ENCODE measurements at places on chromosomes 6 and 20. TPM values are rescaled to one million over a fixed set of nuclear protein-coding genes. Genes with fewer than 3 reads are reported as not detected.
A peak's percentile ranks its signal among the peaks of the same experiment; 100 is the strongest.

- DNase-seq: no peak
Observed at GRCh38 chr6:111711476-111711875, 105.8 kb upstream of the TRAF3IP2 start.

DNA sequence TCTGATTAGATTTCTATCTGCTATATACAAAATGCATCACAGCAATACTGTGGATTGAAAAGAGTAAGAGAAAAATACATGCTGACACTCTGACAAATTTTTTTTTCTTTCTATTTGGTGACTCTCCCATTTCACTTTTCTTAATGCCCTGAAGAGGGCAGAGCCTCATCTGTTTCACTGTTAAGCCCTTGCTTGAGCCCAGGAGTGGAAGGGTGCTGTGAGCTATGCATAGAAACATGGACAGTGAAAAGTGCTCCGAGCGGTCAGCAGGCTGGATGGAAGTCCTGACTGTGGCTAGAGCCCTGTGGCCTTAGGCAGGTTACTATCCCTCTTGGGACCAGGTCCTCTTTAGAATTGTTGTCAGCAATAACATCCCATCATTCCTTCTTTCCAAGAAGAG lies 17.4 kb upstream of the CSE1L start:
- DNase-seq: no peak

DNA sequence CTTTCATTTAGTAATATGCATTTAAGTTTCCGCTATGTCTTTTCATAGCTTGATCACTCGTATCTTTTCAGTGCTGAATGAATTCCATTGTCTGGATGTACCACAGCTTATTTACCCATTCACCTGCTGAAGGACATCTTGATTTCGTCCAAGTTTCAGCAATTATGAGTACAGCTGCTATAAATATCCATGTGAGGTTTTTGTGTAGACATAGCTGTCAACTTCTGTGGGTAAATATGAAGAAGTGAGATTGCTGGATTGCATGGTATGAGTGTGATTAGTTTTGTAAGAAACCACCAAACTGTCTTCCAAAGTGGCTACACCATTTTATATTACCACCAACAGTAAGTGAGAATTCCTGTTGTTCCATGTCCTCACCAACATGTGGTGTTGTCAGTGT lies 79.2 kb upstream of the STMND1 start:
- DNase-seq: no peak

GRCh38 chr6:112014483-112014882 lies 39.4 kb upstream of the CCN6 start:
- no peak for DNase-seq

DNA sequence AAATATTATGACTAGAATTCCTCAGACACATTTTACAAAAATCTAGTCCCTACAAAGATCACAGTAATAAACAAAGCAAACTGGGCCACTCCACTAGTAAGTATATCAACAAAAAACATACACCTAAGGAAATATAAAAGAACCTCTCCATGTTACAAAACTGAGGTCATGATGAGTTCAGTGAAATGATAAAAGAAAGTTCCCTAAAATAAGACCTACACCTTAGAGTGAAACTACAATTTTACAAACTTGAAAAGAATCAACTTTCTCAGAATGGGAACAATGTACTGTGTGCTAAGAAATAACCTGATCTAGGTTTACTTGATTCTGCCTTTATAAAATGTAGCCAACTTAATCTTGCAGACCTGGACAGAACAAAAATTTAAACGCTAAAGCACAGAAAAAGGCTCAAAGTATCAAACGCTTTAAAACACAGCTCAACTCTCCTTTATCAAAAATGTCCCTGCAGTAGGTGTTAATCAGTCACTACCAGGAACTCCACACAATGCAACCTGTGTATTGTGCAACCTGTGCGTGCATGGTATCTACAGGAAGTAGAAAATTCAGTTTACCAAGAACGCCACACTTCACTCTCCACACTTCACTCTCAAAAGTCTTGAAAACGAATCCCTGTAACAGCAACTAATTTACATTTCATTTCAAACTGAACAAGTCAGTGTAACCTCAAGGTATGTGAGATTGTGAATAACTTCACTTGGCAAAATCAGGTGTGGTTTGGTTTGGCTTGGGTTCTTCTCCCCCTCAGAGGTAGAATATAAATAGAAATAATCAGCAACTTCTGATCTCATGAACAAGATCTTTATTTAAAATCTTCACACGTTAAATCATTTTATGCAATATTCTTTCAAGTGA lies 1.8 kb downstream of the RALGAPA2 start:
- peak; percentile 52 for DNase-seq

Gene ZMYND8
- total RNA-seq: 44.2 TPM

DNA sequence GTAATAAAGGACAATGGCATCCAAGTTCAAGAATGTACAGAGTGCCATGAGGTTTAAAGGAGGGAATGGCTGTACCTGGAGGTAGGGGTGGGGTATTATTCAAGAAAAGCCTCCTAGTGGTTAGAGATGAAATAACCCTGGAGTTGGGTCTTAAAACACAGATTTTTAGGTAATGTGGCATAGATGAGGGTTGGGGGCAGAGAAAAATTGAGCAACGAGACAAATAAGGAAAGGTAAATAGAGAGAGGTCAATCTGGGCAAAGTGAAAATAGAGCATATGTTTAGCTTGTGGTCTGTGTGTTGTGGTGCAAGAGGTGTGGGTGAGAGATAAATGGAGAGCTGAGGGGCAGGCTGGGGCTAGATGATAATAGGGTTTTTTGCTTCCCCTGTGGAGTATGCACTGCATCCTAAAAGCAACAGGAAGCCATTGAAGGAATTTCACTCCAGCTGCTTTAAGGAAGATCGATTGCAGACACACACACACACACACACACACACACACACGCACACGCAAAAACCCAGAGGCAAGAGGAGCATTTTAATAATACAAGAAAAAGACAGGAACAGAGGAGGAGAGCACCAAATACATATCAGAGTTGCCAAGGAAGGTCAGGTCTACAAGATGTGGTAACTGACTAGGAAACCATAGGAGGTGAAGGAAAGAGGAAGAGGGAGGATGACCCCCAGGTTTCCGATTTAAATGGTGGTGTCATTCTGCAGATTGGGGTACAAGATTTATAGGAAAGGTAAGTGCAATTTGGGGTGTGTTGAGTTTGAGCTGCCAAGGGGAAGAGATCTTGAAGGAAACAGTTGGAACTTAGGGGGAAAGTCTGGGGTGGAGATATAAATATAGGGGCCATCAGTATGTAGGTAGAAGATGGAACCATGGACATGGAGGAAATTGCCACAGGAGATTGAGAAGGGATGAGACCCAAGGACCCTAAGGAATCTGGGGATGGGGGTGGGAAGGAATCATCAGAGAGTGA lies 31.3 kb upstream of the ADGRF1 start:
- DNase-seq: no peak

- no peak for DNase-seq
Observed at GRCh38 chr6:22558288-22558882, 11.0 kb upstream of the HDGFL1 start.

DNA sequence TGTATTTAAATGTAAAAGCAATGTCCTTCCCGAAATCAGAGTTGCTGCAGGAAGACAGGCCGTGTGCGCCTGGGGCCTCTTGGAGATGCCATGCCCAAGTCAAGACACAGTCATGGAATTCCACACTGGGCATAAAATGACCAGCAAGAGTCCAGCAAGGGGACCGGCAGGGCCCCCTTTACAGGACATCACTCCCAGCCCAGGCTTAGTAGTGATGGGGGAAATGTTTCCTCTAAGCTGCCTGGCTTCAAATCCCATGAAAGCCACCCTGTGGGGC lies 1.9 kb upstream of the PPP1R3G start:
- DNase-seq: no peak

- no peak for DNase-seq
Observed at GRCh38 chr20:46963758-46964617, 69.3 kb downstream of the EYA2 start.

Gene TXNDC5
- 39.1 TPM for total RNA-seq

GRCh38 chr6:119090256-119090655 lies 11.8 kb upstream of the FAM184A start:
- no peak for DNase-seq

Gene LHFPL5
- not detected for total RNA-seq

DNA sequence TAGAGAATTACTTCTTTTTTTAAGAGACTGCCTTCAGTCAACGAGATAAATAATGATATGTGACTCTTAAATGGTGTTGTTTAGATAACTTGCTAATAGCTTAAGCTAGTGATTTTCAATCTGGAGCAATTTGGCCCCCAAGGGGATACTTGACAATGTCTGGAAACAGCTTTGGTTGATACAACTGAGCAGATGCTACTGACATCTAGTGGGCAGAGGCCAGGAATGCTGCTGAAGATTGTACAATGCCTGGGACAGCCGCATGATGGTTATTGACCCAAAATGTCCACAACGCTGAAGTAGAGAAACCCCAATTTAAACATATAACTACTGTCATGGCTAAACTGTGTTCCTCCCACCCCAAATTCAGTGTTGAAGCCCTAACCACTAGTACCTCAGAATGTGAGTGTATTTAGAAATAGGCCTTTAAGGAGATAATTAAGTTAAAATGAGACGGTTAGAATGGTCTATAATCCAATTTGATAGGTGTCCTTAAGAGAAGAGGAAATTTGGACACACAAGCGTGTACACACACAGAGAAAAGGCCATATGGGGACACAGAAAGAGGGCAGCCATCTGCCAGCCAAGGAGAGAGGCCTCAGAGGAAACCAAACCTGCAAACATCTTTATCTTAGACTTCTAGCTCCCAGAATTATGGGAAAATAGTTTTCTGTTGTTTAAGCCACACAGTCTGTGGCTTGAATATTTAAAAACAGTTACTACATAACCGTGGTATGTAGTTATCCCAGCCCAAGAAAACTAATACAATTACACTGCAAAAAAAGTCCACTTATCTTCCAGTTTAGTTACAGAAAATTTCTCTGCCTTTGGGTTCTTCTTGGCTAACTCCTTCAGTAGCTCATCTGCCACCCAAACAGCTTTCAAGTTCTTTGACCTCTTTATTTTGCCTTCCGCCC lies 22.2 kb downstream of the RWDD2A start:
- peak; percentile 68 for DNase-seq

Gene OR2B6
- total RNA-seq: not detected

- no peak for DNase-seq
Observed at GRCh38 chr6:163392533-163392932, 22.0 kb upstream of the QKI start.

- no peak for DNase-seq
Observed at GRCh38 chr6:44622956-44623355, 235.4 kb downstream of the CDC5L start.

Gene C20orf144
- total RNA-seq: 0.30 TPM

- peak; percentile 44 for DNase-seq
Observed at GRCh38 chr6:159061805-159062563, 17.2 kb upstream of the TAGAP start.

GRCh38 chr6:151067684-151068596 lies 171.8 kb upstream of the AKAP12 start:
- DNase-seq: peak; percentile 5

DNA sequence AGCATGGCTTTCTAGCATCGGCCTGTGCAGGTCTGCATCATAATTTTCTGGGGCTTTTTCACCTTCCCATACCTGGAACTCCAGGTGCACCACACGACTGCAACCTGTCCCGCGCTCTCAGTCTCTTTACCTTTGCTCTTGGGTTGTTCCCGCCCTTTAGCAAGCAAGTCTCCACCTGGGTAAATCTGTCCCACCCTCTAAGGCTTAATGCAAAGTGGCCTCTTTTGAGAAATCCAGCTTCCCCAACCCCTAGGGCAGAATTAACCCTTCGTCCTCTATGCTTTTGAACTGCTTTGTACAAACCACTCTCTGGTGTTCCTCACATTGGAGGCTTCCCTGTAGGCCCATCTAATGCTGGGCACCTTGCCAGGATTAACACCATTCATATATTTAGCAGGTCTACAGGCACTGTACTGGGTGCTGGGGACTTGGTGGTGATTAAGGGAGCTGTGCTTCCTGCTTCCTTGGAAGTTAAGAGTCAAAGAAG lies 2.8 kb downstream of the ITPR3 start:
- no peak for DNase-seq

DNA sequence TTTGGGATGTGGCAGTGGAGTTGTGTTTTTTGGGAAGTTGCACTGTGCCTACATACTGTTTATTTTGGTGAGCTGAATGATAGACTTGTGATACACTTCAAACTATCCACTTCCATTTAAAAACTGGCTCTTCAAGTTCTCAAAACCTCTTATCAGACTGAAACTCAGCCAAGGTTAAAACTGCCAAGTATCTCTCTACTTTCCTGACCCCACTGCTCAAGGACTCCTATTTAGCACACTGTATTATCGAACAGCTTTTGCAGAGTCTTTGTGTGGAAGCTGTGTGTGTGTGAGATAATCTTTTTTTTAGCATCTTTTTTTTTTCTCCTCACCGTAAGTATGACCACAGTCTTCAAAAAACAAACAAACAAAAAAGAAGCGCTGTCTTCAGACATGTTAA lies 21.1 kb downstream of the STX11 start:
- no peak for DNase-seq

Gene TBXT
- total RNA-seq: not detected

DNA sequence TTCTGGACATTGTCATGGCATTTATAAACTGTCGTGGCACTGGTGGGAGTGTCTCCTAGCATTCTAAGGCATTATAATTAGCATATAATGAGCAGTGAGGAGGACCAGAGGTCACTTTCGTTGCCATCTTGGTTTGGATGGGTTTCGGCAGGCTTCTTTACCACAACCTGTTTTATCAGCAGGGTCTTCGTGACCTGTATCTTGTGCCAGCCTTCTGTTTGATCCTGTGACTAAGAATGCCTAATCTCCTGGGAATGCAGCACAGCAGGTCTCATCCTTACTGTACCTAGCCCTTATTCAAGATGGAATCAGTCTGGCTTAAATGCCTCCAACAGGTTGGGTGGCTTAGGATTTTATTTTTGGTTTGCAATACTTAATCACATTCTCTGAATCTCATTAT lies 142.7 kb upstream of the GGTLC1 start:
- DNase-seq: no peak

- DNase-seq: no peak
Observed at GRCh38 chr6:150458579-150458978, 89.8 kb downstream of the IYD start.

DNA sequence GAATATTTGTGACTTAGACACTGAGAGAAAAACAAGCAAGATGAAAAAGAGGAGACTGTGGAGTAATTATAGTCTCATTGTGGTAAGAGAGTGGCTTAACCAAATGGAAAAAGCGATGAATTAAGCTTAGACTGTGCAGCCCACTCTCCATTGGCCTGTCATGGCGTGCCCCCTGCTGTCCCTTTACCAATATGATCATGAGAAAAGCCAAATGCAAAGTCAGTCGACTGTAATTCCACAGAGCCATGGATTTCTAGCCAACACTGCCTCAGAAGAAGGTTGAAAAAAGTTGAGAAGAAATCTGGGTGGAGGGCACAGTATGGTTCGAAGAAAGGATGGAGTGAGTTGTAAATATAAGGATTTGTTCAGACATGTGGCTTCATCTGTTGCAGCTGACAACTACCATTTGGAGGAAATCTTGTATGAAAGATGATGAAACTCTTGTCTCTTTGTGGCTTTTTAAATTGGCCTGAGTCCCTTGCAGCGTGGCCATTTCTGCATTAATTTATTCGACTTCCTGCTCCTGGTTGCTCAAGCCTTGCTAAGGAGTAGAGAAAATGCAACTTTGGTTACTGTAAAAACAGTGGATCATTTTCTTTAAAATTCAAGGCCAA lies 251.4 kb downstream of the DOK5 start:
- DNase-seq: no peak

- no peak for DNase-seq
Observed at GRCh38 chr6:158018041-158018771, 36.5 kb downstream of the SYNJ2 start.

Gene PTCHD4
- total RNA-seq: not detected

- DNase-seq: no peak
Observed at GRCh38 chr20:17314264-17314663, 87.4 kb downstream of the PCSK2 start.

Gene CRISP3
- total RNA-seq: not detected

Gene RPS10
- total RNA-seq: 1,296 TPM
